Ovary (tissue), 10 donors: ENCODE measurements at places on chromosomes 7 and 10.

- DNase-seq = no peak
Observed at GRCh38 chr10:72906446-72906845, 12.9 kb downstream of the OIT3 start.

- DNase-seq = no peak
Observed at GRCh38 chr7:158534598-158534997, 53.0 kb downstream of the PTPRN2 start.

DNA sequence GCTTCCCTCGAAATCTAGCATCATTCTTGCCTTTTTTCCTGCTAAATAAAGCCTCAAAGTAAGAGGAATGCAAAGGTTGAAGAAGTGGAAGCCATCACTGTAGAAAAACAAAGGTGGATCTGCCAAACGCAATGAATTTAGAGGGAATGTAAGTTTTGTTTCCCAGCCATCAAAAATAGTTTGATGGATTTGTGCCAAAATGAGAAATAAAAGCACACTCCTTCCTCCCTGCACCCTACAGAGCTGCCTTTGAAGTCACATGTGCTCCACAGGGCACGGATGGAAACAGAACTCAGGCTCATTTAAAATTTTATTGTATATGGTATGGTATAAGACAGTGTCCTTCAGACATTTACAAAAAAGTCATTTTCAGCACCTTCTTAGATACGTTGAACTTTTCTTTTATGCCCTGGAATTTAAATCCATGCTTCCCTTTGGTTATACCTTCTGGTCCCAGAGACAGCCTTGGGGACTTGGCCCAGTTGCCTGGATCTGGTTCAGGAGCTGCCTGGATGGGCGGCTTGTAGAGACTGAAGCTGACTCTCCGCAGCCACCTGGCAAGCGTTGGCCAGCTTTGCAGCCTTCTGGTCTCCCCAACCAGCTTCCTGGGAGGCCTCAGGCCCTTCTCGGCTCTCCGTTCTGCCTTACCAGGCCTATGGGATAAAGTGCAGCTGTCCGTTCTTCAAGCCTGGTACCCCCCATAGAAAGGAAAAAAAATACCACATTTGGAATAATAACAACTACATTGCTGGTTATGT is 228.5 kb upstream of the NEBL start:
- no peak for DNase-seq

GRCh38 chr10:93404048-93404354 is 78.1 kb downstream of the MYOF start:
- no peak for DNase-seq

DNA sequence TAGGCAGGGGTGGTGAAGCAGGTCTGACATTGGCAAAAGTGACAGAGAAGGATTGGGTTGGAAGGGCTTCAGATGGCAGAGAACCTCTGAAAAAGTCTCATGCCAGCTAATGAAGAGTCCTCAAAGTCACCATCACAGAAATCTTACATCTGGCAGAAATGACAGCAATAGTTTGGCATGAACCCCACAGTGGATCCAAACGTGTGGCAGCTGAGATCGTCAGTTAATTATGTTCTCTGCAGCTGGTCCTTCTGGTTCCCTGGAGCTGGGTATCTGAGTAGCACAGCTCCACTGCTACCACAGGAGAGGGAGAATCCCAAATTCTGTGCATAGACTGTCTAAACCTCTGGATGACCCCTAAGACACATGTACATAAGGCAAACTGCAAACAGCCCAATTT is 73.4 kb downstream of the ALOX5 start:
- no peak for DNase-seq

DNA sequence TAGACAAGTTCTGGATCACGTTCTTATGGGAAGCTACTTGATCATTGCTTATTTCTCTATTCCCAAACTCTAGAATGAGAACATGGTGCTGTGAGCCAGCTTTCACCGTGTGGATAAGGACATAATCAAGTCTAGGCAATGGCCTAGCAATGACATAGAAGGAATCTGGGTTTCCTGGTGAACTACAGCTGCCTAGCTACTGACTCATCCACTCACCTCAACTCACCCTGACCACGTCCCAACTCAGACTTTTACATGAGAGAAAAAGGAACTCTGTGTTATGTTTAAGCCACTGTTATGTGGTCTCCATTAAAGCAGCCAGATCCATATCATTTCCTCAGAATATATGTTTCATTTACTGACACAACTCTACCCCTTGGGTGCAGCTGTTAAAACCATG is 18.8 kb upstream of the MET start:
- DNase-seq = no peak

GRCh38 chr7:64879086-64879730 is 23.9 kb upstream of the ZNF273 start:
- DNase-seq = no peak

DNA sequence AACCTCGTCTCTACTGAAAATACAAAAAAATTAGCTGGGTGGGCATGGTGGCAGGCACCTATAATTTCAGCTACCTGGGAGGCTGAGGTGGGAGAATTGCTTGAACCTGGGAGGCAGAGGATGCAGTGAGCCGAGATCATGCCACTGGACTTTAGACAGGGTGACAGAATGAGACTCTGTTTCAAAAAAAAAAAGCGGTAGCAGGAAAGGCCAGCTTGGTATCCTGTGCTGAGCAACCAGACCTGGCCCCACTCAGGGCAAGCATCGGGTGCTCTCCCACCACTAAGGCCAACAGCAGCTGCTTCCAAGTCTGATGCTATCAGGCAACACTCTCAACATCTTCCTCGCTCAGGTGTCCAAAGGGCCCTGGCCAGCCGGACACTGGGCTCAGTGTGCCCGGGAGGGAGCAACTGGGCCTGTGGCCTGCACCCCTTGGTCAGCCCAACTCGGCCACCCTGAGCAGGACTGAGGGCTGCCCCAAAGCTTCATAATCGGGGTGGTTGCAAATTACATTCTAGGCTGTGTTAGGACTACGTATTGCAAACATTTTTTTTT is 44.3 kb upstream of the MSMB start:
- DNase-seq = no peak

DNA sequence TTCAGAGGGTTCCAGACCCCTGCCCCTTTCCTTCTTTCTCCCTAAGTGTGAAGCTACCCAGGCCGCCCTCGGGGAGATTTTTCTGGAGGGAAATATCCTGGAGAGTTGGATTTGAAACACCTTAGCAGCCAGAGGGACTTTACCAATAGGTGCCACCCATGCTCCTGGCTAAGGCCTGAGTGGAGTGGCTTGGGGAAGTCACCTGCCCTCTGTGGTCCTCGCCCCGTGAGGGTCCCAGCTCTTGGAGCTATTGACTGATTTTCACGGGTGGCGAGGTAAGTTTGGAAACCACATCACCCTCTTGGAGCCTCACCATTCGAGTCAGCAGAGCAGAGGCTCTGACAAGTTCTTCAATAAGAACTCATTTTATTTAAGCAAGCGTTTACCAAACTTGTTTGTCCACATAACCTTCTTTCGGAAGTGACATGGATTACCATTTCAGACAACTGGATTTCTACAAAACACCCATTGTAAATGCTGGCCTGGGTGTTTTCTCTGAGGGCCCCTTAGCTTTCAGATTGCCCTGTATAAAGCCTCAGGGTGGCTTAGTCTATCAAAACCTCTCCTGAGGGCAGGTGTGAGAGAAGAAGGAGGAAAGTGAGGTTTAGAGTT is 20.4 kb downstream of the AQP1 start:
- no peak for DNase-seq

DNA sequence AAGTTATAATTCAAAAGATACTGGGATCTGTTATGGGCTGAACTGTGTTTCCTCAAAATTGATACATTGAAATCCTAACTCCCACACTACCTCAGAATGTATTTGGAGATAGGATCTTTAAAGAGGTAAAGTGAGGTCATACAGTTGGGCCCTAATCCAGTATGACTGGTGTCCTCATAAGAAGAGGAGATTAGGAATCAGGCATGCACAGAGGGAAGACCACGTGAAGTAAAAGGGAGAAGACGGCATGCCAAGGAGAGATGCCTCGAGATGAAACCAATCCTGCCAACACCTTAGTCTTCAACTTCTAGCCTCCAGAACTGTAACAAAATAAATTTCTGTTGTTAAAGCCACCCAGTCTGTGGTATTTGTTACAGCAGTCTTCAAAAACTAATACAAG is 5.9 kb upstream of the CFAP69 start:
- DNase-seq = no peak

GRCh38 chr10:69642747-69643146 is 12.7 kb downstream of the FAM241B start:
- no peak for DNase-seq

GRCh38 chr7:97107192-97107800 is 10.2 kb upstream of the SDHAF3 start:
- DNase-seq = no peak

- no peak for DNase-seq
Observed at GRCh38 chr10:10096898-10097297, 920.8 kb upstream of the CELF2 start.

DNA sequence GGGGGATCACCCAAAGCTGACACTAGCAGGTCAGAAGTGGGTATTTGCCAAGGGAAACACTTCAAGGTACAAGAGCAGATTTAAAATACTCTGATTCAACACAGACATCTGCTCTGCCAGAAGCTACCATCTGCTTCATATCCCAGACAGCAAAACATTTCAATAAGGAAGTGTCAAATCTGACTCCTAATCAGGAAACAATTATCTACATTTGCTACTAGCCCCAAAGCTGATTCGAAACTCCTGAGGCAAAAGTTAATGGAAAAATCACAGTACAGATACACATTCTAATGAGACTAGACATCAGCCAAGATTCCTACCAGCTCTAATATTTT is 48.9 kb downstream of the PARD3 start:
- DNase-seq = no peak

DNA sequence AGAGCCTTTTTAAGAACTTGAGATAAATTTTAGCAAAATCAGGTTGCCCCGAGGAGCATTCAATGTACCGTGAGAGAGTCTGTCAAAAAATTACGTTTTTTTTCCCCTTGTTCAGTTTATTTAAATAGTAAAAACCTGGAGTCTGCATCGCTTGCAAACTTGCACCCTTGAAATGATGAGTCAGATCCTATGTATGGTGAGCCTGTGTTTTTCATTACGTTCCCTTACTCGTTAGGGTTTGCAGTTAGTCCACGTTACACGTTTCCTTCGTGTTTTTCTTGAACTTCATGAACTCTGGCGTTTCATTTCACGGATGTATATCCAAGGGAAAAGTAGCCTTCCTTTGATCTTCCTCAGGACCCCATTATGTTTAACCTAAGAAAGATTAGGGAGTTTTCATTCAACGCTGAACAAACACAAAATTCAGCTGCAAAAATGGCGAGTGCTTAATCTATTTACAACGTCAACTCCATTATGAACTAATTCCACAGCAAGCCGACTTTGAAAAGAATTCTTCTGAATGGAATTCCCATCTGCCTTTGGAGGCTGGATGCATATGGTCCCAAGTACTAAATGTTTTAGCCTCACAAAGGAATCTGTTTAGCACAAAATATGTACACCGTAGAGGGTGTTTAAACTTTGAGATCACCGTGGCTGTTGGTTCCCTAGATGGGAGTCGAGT is 182.4 kb downstream of the MYOF start:
- DNase-seq = no peak

DNA sequence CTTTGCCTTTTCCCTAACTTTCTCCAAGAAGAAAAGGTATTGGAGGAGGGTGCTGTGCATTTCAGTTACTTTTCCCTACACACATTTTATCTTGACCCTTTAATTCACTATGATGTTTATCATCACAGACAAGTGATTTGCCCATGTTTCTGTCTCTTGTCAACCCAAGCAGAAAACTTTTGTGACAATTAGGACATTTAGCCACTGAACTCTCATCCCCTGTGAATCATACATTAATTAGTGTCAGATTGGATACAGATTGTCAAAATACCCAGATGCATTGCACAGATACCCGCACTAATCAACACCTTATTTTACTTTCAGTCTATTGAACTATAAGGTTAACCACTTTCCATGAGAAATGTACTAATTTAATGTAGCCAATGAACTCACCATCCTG is 912.9 kb downstream of the SORCS1 start:
- no peak for DNase-seq

- DNase-seq = peak; percentile 92
Observed at GRCh38 chr7:79453558-79454360, at the start of gene MAGI2. Gene MAGI2 (minus strand): TSS chr7:79453667. CDS start chr7:79453320, 347 bp downstream.
